Stimulated activated effector memory CD8-positive, alpha-beta T cell treated with anti-CD3 and anti-CD28 coated beads, Interleukin-12 subunit alpha, Interleukin-12 subunit beta, amount 100 ng/mL, for 72 hours (primary cell): ENCODE measurements at places on chromosomes 1 and 21.

- DNase-seq = no peak
Observed at GRCh38 chr1:168170564-168171508, 7.9 kb upstream of the TIPRL start.

DNA sequence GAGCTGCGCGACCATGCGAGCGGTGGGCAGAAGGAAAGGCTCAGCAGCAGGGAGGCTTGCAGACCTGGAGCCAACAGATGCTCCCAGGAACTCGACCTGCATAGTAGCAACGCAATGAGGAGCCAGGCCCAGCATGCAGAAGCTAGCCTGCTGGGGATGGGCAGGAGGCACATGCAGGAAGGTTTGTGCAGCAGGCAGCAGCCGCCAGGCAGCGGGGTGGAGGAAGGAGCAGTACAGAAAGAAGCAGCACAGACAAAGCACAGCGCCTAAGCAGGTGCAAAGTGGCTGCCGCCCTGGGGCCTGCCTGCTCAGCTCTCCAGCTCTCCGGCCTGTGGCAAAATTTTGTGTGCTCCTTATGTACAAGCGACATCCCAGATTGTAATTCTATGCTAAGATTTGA lies 213.5 kb upstream of the MAP1LC3C start:
- DNase-seq = no peak

- DNase-seq = no peak
Observed at GRCh38 chr1:170664828-170665612, 1.1 kb downstream of the PRRX1 start.

GRCh38 chr1:12028248-12028647 lies 8.9 kb downstream of the MIIP start:
- DNase-seq = no peak

DNA sequence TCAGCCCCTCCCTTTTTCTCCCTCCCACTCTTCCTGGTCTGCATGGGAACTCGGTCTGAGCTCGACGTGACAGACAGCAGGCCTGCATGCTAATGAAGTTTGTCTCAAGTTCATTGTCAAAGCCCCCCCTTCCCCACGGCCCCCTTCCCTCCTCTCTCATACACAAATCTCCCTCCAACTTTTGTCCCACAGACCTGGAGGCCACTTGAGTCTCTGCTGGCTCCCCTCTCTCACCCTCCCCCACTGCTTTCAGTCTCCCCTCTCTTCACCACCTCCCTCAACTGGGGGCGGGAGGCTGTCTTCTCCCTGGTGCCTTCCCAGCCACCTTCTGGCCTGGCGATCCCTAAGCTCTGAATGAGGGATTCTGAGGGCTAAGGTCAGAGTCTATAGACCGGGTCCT lies 61.3 kb downstream of the RHBG start:
- DNase-seq = no peak

GRCh38 chr21:26797878-26798456 lies 47.2 kb downstream of the ADAMTS1 start:
- no peak for DNase-seq

DNA sequence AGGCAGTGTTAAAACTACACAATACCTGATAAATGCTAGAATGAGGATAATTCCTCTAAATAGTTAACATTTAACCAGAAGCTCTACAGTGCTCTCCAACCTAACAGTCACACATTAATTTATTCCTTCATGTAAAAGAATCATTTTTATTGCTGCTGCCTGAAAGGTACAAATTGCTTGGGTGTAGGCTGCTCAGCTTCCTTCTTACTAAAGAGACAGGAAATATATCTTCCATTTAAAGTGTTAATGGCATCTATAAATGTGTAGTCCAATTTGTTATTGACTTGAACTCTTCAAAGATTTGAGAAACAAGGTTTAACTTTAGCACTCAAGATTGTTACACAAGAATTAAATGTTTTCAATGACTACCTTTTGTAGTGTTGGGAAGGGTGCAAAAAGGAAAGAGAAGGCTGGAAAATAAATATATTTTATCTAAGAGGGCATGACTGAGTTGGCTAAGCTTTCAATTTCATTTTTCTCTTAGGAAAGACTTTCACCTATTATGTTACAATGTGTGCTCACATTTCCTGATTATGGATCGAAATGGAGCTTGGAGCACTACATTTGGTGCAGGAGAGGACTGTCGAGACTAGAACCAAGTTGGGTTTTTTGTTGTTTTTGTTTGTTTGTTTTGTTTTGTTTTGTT lies 105.5 kb upstream of the CACYBP start:
- DNase-seq = no peak

DNA sequence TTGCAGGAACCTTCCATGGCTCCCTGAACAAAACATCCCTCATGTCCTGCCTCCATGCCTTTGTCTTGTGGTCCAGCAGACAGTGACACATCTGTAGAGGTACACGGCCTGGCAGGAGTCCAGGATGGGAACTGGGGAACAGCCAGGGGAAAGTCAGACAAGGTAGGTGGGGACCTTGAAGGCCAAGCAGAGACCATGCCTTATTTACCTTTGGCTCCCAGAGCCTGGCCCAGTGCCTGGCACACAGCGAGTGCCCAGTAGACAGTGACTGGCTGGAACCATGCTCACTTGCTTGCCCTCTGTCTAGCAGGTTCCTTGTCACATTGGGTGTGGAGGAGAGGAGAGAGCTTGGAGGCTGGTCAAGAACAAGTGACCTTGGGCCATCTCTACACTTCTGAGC lies 81.0 kb downstream of the BCAR3 start:
- no peak for DNase-seq

DNA sequence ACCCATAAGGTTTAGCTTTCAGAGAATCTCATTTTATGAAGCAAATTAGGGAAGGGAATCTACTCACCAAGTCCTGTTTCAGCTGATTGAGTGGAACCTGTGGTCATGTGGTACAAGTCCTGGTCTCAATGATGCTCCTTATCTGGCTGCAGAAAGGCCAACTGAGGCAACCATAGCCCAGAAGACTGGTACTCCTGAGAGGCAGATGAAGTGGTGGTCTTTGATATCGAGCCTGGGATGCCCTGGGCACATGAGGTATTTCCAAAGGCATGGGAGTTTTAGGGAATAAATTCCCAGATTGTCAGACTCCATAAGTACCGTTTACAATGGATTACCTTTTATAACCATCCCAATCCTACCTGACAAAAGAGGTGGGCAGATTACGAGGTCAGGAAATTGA lies 3.3 kb downstream of the MX1 start:
- DNase-seq = no peak

DNA sequence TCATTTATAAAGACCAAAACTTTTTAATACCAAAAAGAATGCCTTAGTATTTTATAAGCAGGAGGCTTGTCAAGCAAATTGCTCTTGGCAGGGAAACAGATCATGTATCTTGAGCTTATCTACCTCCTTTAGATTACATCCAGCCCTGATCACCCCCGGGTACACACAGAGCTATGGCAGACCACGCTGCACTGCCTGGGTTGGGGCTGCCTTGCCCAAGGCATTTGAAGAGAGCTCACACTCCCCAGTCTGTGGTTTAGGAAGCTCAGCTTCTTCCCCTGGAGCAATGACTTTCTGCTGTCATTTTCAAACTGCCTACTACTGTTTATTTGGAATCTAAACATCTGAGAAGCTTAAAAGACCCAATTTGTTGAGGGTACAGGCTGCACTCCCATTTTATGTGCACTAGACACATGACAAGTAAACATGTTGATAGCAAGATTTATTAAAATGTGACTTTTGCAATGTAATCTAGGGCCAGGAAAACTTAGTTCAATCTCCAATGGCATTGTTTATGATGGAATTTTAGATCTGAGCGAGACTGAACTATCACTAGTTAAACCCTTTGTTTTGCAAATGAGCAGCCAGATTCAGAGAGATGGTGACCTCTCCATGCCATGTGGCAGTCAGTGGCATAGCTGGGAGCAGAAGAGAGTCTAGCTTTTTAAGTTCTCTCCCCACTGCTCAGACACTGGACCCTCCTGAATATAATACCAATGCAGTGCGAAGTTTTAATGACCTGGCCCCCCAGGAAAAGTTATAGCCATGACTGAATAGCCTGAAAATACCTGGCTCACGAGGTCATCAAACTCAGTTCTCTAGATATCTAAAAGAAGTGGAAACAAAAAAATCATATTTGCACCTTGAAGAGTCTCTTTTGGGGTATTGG lies 214.9 kb downstream of the HLX start:
- DNase-seq = no peak

GRCh38 chr1:20191266-20191825 lies 5.0 kb upstream of the PLA2G2C start:
- DNase-seq = no peak
